Activated CD8-positive, alpha-beta memory T cell treated with anti-CD3 and anti-CD28 coated beads for 48 hours (primary cell): ENCODE measurements at places on chromosomes 1 and 21.

- no peak for DNase-seq
These were observed 224.2 kb downstream of the DISC1 start for GRCh38 chr1:231850786-231851185.

- DNase-seq: no peak
These were observed 19.2 kb upstream of the CHIA start for GRCh38 chr1:111271464-111271801.

- no peak for DNase-seq
These were observed 98.7 kb upstream of the VAV3 start for GRCh38 chr1:108063703-108064102.

DNA sequence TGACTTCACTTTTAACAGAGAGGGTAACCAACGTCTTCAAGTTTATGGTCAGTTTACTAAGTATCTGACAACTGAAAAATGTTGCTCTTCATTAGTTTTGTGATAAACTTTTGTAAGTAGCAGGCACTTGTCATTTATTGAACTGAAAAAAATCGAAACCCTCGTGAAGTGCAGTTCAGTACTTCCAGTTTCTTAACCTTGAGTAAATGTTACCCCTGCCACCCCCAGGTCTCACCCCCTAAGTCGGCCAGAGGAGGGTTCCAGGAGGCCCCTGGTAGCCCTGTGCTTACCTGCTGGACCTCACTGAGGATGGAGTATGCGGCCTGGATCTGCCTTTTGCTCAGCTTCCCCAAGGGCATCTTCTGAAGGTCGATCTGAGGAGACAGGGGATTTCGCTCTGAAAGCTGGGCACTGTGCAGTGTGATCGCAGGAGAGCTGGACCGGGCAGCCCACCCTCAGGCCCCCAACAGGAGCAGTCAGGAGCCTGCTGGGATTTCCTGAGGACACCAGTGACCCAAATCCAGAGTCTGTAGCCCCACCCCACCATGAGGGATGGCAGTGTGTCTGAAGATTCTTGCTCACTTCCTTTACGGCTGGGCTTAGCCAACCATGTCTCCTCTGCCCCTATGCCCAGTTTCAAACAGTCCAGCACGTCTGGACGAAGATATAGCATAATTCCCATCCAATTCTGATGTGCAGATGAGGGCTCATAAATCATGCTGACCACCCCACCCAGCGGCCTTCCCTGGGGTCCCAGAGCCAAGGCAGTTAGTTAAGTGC, 37.6 kb downstream of the PARP1 start:
- no peak for DNase-seq
